Activated naive CD8-positive, alpha-beta T cell treated with anti-CD3 and anti-CD28 coated beads, Interleukin-2, amount 10 ng/mL, durations not matched to agents 7 days and 5 days (primary cell): ENCODE measurements at places on chromosomes 16 and 17. TPM values are rescaled to one million over a fixed set of nuclear protein-coding genes. Genes with fewer than 3 reads are reported as not detected.

MAPT gene
- 0.74 TPM for total RNA-seq

- H3K4me1 ChIP-seq = peaks cover 54% of the 10 kb centered on the region
- H3K4me3 ChIP-seq = peak overlapping the region; percentile 93
- DNase-seq = no peak
- peak overlapping the region; percentile 93 for H3K27ac ChIP-seq
- peaks cover 9% of the 10 kb centered on the region for H3K36me3 ChIP-seq
- no peaks in the 10 kb centered on the region for H3K27me3 ChIP-seq
These were observed 612 bp downstream of the CISD3 start for GRCh38 chr17:38730526-38731379.

TMC7 gene
- total RNA-seq = not detected

DNA sequence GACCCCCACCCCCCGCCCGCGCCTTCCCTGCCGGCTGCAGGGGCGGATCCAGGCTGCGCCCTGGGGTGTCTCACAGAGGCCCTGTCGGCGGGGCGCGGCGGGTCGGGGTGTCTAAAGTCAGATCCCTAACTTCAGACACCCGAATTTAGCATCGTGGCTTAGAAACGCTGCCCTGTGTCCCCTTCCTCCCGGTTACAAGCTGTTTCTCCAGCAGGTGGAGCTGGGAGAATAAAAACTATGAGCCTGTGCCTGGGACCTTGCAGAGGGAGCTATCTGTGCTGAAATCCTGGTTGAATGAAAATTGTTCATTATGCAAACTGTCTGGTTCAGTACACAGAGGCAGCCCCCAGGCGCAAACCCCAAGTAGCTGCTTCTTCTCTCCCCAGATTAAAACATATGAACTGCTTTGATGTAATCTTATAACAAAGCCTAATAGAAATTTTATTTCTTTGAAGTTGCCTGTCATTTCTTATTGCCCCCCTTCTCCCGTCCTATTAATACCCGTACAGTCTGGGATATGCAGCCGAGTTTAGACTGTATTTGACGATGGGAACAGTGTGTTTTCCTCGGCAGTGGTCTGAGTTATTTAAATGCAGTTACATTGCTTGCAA is 79.0 kb downstream of the RPA1 start:
- H3K4me1 ChIP-seq = peaks cover 1% of the 10 kb centered on the region
- H3K27ac ChIP-seq = no peak overlapping the region
- peak overlapping the region; percentile 52 for H3K4me3 ChIP-seq
- peaks cover 62% of the 10 kb centered on the region for H3K27me3 ChIP-seq
- peak; percentile 45 for DNase-seq

DNA sequence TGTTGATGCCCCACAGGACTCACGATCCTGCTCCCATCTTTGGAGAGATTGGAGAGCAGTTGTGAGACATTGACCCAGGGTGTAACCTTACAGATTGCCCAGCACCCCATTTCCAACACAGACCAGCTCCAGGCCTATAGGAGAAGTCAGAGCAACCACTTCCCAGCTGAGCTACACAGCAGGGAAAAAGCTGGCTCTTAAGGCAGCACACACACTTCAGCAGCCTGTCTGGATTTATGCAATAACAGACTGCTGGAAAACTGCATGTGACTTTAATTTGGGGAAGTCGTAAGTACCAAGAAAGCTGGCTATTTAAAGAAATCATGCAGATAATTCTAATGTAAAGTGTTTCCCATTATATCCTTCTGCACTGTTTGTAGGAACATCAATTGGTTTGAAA is 30.8 kb downstream of the NOG start:
- DNase-seq = no peak
- H3K27me3 ChIP-seq = no peaks in the 10 kb centered on the region
- H3K4me1 ChIP-seq = no peaks in the 10 kb centered on the region
- H3K4me3 ChIP-seq = no peak overlapping the region
- H3K27ac ChIP-seq = no peak overlapping the region
